ENCODE measurements at places on chromosomes 2 and 18.

GRCh38 chr2:69493268-69493667, 56.0 kb upstream of the NFU1 start:
- H3K27me3 ChIP-seq: no peaks in the 10 kb centered on the region
- no peak overlapping the region for H3K27ac ChIP-seq
- no peak for DNase-seq
- peaks cover 11% of the 10 kb centered on the region for H3K4me1 ChIP-seq
- peaks cover 26% of the 10 kb centered on the region for H3K36me3 ChIP-seq
- no peak overlapping the region for H3K4me3 ChIP-seq

- H3K27me3 ChIP-seq: no peaks in the 10 kb centered on the region
- no peak overlapping the region for H3K4me3 ChIP-seq
- no peaks in the 10 kb centered on the region for H3K4me1 ChIP-seq
- no peak overlapping the region for H3K27ac ChIP-seq
These were observed 62.1 kb downstream of the NABP1 start for GRCh38 chr2:191740016-191740419.

DNA sequence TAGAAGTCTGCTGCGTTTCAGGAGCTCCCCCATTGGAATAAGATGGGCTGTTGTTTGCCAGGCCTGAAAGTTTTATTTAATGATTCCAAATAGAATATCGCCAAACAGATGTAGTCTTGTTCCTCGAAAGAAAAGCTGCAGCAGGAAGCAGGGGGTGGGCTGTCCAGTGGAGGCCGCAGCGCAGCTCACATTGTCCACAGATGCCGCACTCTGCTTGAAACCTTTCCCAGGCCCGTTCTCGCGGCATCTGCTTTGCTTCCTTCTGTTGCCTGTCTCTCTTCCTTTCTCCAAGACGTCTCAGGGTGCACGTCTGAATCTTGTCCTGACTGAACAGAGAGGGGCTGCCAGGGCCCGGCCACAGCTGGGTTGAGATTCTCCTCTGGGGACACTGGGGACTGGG, 12.4 kb upstream of the IGFBP2 start:
- no peaks in the 10 kb centered on the region for H3K36me3 ChIP-seq
- DNase-seq: no peak
- no peaks in the 10 kb centered on the region for H3K27me3 ChIP-seq

DNA sequence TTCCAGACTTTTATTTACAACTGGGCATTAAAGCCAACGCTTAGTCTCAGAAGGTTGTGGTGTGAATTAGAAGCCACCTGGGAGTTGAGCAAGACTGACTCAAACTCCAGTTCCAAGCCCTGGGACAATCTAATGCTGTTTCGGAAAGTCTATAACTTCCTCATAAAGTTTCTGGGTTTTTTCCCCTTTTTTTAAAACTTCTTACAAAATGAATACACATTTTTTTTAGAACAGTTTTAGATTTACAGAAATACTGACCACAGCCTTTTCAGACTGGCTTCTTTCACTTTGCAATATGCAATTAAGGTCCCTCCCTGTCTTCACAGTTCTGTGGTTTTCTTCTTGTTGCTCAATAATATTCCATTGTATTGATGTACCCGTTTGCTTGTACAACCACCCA, 115.9 kb upstream of the TWIST2 start:
- H3K27me3 ChIP-seq: no peaks in the 10 kb centered on the region
- DNase-seq: no peak
- no peaks in the 10 kb centered on the region for H3K36me3 ChIP-seq
- no peak overlapping the region for H3K4me3 ChIP-seq
- no peak overlapping the region for H3K27ac ChIP-seq
